ENCODE measurements at places on chromosomes 5 and 9.

DNA sequence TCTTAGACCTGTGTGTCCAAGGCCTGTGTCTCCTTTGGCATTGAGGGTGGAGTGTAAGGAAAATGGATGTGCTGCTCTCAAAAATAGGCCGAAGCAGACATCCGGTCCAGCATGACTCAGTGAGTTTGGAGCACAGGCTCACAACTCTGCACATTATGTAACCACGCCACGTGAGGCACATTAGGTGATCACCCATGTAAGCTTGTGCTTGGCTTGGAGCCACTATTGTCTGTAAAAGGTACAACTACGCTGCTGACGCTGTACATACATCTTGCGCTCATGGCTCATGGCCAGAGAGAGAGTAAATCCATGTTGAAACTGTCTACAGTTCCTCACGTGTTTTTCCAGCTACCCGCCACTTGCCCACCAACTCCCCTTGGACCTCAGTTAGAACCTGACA, 177.5 kb downstream of the PDE4D start:
- no peak for DNase-seq

DNA sequence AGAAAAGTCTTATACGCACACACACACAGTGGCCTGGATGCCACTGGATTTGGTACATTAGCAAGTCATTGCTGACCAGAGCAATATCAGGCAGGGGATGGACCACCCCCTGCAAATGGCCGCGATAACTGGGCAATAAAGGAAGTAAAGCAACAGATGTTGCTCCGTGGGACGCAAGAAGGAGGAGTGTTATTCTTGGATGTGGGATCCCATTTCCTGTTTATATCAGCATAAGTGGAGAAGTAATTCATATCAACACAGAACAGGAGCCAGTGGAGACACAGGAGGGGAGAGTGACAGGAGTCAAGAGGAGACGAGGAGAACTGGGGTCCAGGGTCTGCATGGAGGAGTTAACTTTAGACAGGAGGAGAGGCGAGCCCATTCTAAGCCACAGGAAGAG, 18.4 kb downstream of the RUFY1 start:
- no peak for DNase-seq

DNA sequence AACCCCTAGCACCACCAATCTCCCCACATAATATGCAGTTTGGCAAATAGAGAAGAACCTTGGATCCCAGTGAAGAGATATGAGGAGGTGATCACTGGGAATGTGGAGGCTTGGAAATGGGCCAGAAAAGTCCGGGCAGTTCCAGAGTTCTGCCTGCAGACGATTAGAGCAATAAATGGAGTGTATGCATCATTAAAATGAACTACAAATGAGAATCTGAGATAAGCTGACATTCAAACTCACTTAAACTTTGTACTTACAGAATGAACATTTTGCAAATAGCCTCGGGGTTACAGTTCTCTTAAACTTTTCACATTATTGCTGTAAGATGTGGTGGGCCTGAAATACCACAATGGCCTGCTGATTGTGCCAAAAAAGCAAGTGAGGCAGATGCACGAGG, 23.0 kb upstream of the LHFPL2 start:
- DNase-seq = no peak

DNA sequence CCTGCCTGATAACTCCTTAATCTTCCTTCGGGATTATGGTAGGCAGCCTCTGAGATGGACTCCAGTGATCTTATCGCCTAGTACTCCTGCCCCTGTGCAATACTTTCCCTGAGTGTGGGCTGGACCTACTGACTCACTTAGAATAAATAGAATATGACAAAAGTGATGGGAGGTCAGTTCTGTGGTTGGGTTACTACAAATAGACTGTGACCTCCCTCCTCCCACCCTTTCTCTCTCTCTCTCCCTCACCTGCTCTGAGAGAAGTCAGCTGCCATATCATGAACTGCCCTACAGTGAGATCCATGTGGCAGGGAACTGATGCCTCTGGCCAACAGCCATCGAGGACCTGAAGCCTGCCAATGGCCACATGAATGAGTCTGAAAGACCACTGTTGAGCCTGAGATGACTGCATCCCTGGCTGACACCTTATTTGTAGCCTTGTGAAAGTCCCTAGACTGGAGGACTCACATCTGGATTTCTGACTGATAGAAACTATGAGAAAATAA, 31.7 kb downstream of the NRG2 start:
- DNase-seq = no peak

DNA sequence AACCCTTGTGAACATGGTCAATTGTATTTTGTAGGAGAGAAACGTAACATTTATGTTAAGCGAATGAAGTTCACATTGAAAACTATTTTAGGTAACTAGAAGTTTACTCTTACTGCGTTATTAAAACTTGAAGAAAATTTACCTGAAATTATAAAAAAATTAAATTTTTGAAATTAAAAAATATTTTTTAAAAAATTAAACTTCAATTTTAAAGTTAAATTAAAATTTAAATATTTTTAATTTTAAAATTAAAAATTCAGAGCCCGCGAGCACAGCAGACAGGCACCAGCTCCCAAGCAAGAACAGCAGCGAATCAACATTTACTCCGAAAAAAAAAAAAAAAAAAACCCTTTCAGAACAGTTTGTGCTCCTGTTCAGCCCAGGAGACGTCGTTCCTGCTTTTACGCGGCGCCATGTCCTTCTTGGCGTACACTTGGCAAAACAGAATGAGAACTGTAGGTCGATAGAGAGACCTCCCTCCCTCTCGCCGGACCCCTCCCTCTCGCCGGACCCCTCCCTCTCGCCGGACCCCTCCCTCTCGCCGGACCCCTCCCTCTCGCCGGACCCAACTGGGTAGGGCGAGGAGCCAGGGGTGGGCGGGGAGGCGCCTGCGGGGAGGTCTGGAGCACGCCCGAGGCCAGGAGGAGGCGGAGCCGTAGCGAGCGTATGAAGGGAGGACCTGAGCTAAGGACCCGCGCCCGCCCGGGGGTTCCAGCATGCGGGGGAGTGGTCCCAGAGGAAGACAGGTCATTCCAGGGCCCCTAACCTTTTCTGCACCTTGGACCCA, 235.8 kb downstream of the ROR2 start:
- DNase-seq = peak; percentile 57

- peak; percentile 59 for DNase-seq
Measured at GRCh38 chr9:75866273-75866871, 24.1 kb upstream of the PCSK5 start.

DNA sequence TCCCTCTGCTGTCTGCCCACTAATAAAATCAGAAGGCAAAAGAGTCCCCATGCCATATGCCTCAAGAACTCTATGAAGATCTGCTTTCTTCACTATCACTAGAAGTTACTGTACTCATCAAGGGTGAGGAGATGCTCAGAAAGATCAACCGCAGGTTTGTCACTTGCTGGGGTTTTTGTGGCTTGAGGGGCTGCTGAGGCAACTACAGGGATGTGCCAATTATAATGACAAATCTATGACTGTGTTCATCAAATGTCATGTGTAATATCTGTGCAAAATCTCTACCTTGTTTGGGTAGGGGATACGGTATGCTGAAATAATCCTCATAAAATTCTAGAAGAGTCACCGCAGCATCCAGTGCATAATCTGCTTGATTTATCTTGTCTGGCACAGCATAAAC, 13.0 kb downstream of the ERAP1 start:
- peak; percentile 76 for DNase-seq

DNA sequence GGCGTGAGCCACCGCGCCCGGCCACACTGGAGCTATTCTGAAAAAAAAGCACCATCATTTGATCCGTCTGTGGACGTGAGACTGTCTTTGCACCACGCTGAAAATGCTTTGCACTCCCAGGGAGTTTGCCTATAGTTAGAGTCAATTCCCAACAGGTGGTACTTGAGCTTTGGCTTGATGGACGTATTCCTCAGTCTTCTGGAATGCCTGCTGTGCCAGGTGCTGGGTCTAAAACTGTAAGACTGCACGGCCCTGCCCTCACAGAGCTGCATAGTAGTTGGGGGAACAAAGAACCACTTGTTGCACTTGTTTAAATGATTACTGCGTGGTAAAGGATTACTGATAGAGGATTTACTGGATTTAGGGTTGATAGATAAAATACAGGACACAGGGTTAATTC, 3.4 kb upstream of the CCNO start:
- DNase-seq = no peak

- DNase-seq = no peak
Measured at GRCh38 chr5:102801371-102801770, 46.3 kb downstream of the PAM start.

DNA sequence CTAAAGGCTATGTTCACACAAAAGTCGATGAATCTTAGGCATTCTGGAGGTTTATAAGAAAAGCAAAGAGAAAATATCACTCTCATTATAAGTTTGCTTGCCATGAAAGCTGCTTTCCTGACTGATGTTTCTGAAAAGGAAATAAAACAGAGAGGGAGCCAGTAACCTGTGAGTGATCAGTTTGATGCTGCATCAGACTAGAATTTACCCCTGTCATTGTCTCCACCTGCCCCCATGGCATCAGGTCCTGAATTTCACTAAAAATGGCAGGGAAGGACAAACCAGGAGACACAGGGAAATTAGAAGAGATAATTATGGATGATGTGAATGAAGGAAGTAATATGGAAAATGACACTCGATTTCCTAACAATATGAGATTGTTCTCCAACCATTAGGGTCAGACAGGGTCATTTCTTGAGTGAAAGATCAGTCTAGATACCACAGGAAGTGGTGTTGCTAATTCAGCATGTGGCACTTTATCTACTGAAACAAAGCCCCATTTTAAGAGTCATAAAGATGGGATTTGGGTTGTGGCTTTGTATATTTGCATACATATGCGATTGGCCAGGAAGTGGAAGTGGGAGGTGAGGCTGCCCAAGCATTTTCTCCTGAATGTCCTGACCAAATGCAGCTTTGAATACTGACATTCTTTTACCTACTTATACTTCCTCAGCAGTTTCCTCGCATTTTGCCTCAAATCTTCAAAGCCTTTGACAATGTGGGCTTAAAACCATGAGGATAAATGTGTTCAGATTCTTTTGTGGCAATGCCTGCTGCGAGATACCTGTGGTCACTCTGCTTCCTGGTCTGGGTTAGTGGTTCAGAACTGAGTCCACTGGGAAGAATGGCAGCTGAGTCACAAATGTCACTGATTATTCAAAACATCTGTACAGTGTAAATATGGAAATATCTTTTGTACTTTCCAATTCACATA, 29.7 kb downstream of the MEGF10 start:
- no peak for DNase-seq
